Astrocyte (in vitro differentiated cells and primary cell): ENCODE measurements at places on chromosomes 5 and 9. TPM values are rescaled to one million over a fixed set of nuclear protein-coding genes. Genes with fewer than 3 reads are reported as not detected.

ACTBL2 gene
- total RNA-seq: 11.6 and 11.8 TPM in 2 replicates

TRMO gene
- 8.5 and 8.8 TPM in 2 replicates for total RNA-seq

DNA sequence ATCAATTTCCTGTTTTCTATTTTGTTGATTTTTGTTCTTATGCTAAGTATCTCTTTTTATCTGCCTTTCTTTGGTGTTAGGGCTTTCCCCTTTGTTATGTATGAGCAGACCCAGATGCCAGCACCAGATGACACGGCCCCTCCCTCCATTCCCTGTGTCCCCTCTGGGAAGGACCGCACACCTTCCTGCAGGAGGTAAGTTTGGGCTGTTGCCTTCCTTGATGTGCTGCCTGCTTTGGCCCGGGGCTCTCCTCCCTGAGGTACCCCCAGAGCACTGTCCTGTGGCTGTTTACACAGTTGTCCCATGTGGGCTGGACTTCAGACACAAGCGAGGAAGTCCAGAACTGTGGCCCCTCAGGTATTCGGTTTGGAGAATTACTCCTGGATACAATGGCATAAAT, 343.8 kb upstream of the IRX1 start:
- no peak for DNase-seq

DNA sequence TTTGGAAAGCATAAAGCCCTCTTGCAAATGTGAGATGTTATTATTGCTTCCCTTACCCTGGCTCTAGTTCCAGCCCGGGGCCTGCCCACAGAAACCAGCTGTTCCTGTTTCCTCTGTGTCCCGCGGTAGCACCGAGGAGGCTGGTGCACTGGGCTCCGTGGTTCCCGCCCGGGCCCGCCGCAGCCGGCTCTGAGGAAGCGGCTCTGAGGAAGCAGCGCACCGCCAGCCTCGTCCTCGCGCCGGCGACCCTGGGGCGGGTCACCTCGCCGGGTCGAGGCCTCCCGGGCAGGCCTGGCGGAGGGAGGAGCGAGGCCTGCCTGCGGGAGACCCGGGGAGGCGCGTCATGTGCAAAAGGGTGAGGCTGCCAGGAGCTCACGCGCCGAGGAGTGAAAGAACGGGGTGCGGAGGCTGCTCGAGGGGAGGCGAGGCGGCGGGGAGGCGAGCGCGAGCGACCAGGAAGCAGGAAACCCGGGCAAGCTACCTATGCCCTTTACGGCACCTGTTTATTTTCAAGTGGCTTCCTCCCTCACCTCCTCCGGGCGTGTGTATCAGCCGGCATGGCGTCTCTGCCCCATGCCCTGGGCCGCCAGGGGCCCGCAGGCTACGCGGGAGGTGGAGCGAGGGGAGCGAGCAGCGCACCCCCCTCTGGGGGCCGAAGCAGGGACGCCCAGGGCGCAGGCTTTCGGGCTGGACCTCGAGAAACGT, 61.3 kb upstream of the MEGF10 start:
- no peak for DNase-seq

GRCh38 chr9:89277043-89277442, 34.0 kb upstream of the CKS2 start:
- no peak for DNase-seq

LMBRD2 gene
- 6.4 and 9.0 TPM in 2 replicates for total RNA-seq

PCDHGB4 gene
- 13.6 and 15.7 TPM in 2 replicates for total RNA-seq

SPATA31E1 gene
- total RNA-seq: not detected in 2 replicates

NUTM2G gene
- not detected in 2 replicates for total RNA-seq

GTF3C4 gene
- total RNA-seq: 27.3 and 27.9 TPM in 2 replicates

DNA sequence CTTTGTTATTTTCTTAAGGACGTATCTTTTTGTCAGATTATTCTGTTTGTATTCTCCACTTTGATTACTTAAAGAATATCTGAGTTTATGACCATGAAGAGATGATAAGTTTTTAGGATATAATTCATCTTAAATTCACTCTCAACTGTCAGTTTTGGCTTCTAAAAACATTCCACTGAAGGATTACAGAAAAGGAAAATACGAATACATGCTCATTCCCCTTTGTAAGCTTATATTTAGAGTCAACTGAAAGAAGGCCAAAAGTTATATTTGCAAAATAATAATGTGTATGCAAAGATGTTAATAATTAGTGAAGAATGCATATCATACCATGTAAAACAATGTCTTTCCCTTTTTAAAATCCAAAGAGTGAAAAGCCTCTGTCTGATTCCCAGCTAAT, 52.5 kb downstream of the ZNF474 start:
- no peak for DNase-seq

GRCh38 chr5:168184103-168184502, 107.3 kb upstream of the WWC1 start:
- no peak for DNase-seq

- DNase-seq: no peak
These were observed 20.1 kb downstream of the RCL1 start for GRCh38 chr9:4812858-4813257.

DMRT3 gene
- total RNA-seq: not detected in 2 replicates

DNA sequence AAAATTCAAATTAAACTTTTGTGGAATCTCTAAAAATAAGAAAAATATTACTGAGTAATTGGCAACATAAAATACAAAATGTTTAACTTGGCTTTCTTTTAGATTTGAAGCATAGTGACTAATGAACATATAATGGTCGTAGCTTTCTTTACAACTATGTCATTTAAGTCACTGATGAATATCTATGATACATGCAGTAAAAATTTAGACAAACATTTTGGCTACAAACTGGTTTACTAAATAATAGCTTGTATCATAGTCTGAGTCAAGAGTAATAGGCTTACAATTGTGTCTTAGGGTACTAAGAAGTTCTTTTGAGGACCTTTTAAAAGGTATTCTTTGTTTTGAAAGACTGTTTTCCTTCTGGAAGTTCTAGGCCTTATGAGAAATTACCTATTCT, 2.0 kb upstream of the APC start:
- DNase-seq: peak; percentile 64

- no peak for DNase-seq
These were observed 1.1 kb upstream of the NDST1 start for GRCh38 chr5:150506571-150507473.

TAF1L gene
- total RNA-seq: 0.02 TPM in 1 of 2 replicates, not detected in the other
